Smooth muscle cell of the brain vasculature (primary cell): ENCODE measurements at places on chromosomes 13 and 19.

DNA sequence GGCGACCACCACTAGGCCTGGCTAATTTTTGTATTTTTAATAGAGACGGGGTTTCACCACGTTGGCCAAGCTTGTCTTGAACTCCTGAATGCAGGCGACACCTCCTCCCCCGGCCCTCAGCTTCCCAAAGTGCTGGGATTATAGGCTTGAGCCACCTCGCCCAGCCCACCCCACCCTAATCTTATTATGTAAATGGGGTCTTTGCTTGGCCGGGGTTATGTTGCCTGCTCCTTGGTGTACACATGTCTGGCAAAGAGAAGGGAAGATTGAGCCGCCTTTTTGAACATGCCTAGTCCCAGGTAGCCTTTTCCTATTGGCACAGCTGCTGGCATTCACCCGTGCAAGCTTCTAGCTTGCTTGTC is 106.8 kb downstream of the KCTD15 start:
- DNase-seq: no peak

GRCh38 chr13:54989418-54989817 is 1960.8 kb downstream of the OLFM4 start:
- DNase-seq: no peak

DNA sequence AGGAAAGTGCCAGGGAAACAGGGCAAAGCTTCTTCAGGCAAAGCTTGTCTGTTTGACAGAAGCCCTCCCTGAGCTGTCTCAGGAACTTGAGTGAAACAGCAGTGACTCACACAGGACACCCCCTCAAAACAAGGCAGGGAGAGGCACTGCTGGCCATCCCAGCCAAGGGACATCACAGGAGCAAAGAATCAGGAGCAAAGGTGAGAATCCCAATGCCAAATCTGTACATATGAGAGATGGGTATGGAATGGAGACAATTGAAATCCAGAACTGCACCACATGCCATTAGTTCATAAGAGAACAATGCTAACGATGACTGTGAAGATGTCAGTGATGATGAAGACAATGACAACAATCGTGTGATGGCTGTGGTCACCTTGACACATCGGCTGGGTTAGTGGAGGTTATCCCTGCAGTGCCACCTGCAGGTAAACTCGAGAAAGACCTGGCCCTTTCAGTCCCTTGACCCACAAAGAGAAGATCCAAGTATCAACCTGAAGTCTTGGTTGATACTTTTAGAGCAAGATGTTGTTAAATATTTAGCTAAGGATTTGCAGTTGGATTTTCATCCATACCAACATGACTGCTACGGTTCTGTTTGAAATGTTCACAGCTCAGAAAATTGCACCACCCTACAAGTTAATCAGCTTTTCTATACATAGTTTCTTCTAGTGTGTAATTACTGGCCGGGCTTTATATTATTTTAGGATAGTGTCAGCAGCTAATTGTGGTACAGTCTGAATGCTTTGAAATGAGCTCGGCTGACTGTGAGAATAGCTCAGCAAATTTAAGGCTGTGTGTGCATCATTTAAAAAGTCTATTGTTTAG is 42.0 kb upstream of the IPO5 start:
- no peak for DNase-seq

GRCh38 chr13:50378509-50379044 is 363.3 kb downstream of the KCNRG start:
- no peak for DNase-seq

- DNase-seq: no peak
Observed at GRCh38 chr13:44271915-44272341, 101.7 kb upstream of the SERP2 start.

- DNase-seq: no peak
Observed at GRCh38 chr13:102039264-102039663, 362.6 kb downstream of the FGF14 start.

GRCh38 chr19:50959731-50960500 is 7.1 kb upstream of the KLK5 start:
- DNase-seq: no peak

GRCh38 chr19:35294859-35295791 is 3.2 kb downstream of the MAG start:
- DNase-seq: no peak

GRCh38 chr19:48925240-48925843 is 8.2 kb upstream of the DHDH start:
- no peak for DNase-seq

DNA sequence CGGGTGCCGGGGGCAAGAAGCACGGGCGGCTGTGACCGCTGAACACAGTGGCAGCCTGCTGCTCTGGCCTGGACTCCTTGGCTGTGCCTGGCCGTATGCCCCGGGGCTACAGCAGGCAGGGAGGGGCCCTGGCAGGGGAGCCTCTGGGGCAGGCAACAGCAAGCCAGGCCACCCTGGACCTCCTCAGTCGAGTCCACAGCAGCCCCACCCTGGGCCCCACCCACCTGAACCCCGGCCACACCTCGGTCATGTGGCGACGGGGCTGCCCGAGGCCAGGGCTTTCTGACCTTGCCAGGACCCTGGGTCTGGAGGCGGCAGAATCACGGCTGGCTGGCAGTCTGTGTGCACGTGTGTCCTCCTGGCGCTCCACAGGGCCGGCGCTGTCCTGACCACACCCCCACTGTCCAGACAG is 8.7 kb downstream of the CILP2 start:
- DNase-seq: no peak

- DNase-seq: no peak
Observed at GRCh38 chr13:93290503-93290902, 63.9 kb downstream of the GPC6 start.

DNA sequence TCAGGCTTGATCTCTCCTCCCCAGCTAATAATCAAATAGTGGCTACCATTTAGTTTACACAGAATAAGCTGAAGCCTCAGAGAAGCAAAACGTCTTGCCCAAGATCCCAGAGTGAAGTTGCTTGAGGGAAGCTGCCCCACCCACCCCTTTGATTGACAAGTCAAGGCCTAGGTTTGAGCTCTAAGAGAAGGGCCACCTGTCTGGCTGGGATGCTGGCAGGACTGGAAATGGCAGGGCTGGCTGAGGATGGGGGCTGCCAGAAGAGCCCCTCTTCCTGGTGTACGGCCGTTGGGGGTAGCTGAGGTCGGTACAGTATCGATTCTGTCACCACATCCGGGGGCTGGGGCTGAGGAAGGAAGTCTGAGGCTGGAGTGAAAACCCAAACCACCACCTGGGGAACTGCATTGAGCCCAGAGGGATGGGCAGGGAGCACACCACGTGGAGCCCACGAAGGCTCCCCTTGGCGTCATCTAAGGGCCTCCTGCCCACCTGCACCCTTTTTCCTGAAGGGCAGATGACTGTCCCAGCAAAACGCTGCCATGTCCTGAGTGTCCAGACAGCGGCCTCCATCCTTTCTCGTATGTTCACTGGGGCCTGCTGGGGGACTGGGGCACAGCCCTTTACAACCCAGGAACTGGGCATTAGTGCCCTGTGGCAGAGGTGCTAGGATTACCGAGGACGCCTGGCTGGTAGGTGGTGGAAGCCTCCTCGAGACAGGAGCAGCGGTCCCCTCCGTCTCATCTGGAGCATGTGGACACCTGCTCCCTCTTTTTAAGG is 1.4 kb upstream of the PRKD2 start:
- DNase-seq: no peak

GRCh38 chr13:90979059-90979458 is 368.4 kb upstream of the MIR17HG start:
- no peak for DNase-seq

- no peak for DNase-seq
Observed at GRCh38 chr19:16333001-16333586, 8.5 kb downstream of the KLF2 start.

DNA sequence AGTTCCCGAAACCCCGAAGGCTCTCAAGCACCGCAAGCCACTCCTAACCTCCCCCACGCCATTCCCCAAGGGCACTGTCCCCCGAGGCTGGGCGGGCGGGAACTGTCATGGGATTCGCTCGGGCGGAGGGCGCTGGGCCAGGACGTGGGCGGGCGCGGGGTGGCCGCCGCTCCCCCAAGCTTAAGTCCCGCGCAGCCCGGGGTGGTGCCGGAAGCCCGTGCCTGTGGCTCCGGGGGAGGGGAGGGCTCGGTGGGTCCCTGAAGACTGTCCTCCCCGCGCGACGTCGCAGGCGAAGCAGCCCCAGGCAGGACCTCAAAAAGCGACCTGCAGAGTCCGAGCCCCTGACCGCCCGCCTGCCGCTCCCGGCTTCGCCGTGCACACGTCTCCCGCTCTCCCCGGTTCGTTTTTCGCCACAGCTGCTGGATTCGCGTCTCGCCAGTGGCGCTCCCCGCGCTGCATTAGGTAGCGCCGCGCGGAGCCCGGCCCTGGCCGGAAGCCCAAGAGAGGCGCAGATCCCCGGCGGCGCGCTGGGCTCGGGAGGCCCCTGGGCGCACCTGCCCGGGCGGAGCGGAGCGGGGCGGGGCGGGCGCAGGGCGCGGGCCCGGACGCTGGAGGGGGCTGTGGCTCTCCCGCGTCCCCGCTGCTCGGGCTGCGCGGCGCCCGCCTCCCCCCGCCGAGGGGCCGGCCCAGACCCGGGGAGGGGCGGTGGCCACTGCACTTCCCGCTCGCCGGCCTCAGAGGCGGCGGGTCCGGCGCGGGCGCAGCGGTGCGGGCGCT is at the start of gene FARP1:
FARP1 (plus strand) TSS at position 715 of the 777 bp plus-strand sequence. CDS start 70,149 bp downstream, outside the sequence.
- DNase-seq: no peak

GRCh38 chr19:43759515-43759914 is 4.8 kb upstream of the SMG9 start:
- peak; percentile 36 for DNase-seq
